ENCODE measurements at places on chromosomes 3 and 15. TPM values are rescaled to one million over a fixed set of nuclear protein-coding genes. Genes with fewer than 3 reads are reported as not detected.

- no peak overlapping the region for H3K27ac ChIP-seq
- H3K27me3 ChIP-seq, result no peaks in the 10 kb centered on the region
- no peaks in the 10 kb centered on the region for H3K36me3 ChIP-seq
- no peaks in the 10 kb centered on the region for H3K4me1 ChIP-seq
- no peak overlapping the region for H3K4me3 ChIP-seq
Observed at GRCh38 chr3:110362751-110363150, 708.9 kb upstream of the NECTIN3 start.

- H3K4me1 ChIP-seq, result no peaks in the 10 kb centered on the region
- no peak for DNase-seq
- no peaks in the 10 kb centered on the region for H3K27me3 ChIP-seq
- H3K4me3 ChIP-seq, result no peak overlapping the region
- peaks cover 12% of the 10 kb centered on the region for H3K36me3 ChIP-seq
Observed at GRCh38 chr15:44385344-44385942, 42.0 kb upstream of the CTDSPL2 start.

- no peaks in the 10 kb centered on the region for H3K4me1 ChIP-seq
- H3K36me3 ChIP-seq, result peaks cover 6% of the 10 kb centered on the region
- H3K4me3 ChIP-seq, result no peak overlapping the region
- H3K27me3 ChIP-seq, result no peaks in the 10 kb centered on the region
- no peak overlapping the region for H3K27ac ChIP-seq
Observed at GRCh38 chr3:132637590-132637989, 22.0 kb downstream of the ACAD11 start.

DNA sequence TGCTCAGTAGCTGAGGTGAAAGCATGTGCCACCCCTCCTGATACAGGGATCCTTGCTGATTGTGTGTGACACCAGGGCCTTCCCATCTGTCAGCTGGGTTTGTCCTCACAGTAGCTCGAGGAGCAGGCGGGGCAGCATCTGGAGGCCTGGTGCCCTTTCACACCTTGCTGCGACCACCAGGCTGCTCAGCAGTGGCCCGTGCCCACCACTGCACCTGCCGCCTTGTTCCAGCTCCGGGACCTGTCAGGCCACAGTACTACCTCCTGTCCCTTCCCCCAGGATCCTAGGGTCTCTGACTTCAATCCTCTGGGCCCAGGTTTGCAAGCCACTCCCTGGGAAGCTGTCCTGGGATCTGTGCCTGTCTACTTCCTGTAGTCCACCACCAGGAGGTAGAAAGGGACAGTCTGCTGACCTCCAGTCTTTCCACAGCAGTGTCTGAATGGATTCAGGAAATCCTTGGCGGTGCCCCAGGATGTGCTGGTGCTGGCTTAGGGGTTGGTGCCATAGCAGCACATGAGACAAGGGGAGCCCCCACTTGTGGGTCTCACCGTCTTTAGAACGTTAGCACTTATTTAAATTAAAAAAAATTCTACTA, 27.5 kb downstream of the APBA2 start:
- DNase-seq, result peak; percentile 54
- H3K36me3 ChIP-seq, result no peaks in the 10 kb centered on the region
- no peak overlapping the region for H3K4me3 ChIP-seq
- H3K27ac ChIP-seq, result no peak overlapping the region
- no peaks in the 10 kb centered on the region for H3K4me1 ChIP-seq

DNA sequence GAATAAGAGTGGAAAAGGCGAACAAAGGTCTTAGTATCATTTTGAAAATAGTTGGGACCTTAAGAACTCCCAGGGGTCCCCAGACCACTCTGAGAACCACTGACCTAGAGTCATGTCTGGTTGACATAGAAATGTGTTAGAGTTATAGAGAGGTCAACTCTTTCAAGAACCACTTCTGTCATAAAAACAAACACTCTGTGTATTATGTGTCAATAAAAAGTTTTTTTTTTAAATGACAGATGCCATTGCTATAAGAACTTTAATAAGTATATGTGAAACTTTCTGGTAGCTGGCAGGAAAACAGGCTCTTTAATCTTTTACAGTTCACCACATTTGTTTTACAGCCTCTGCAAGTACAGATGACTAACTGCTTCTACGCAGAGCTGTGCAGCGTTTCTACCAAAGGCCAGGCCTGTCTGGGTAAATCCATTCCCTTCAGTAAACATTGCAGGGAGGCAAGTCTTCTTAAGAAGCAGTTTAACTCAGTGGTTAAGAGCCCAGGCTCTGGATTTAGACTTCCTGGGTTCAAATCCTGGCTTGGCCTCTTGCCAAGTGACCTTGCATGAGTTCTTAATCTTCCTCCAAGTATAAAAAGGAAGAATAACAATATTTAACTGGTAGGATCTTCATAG, 56.6 kb downstream of the RFTN1 start:
- no peaks in the 10 kb centered on the region for H3K36me3 ChIP-seq
- no peak for DNase-seq
- H3K27me3 ChIP-seq, result no peaks in the 10 kb centered on the region
- no peak overlapping the region for H3K4me3 ChIP-seq

- H3K27ac ChIP-seq, result no peak overlapping the region
- no peaks in the 10 kb centered on the region for H3K27me3 ChIP-seq
- H3K36me3 ChIP-seq, result no peaks in the 10 kb centered on the region
- DNase-seq, result no peak
Observed at GRCh38 chr3:82196645-82197044, 435.2 kb upstream of the GBE1 start.

GRCh38 chr15:40252438-40253166, 13.7 kb downstream of the PAK6 start:
- H3K27ac ChIP-seq, result no peak overlapping the region
- DNase-seq, result peak; percentile 84
- no peaks in the 10 kb centered on the region for H3K4me1 ChIP-seq
- peaks cover 67% of the 10 kb centered on the region for H3K27me3 ChIP-seq
- H3K36me3 ChIP-seq, result no peaks in the 10 kb centered on the region

DNA sequence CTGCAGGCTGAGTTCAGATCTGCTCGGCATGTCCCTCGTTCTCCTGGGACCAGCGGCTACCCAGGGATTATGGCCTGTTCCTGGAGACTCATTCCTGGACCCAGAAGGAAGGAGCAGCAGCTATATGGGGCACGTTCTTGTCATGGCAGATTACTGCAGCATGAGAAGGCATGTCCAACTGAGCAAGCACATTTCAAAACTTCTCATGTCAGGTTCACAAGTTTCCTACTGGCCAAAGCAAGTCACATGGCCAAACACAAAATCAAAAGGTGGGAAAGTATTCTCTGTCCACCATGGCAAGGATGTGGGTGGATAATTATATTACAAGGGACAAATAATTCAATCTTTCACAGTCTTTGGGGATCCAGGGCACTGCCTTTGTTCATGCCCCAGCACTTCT, 71.9 kb upstream of the C15orf39 start:
- no peaks in the 10 kb centered on the region for H3K4me1 ChIP-seq
- DNase-seq, result peak; percentile 38

- H3K4me1 ChIP-seq, result no peaks in the 10 kb centered on the region
- DNase-seq, result no peak
- H3K27ac ChIP-seq, result no peak overlapping the region
- no peaks in the 10 kb centered on the region for H3K27me3 ChIP-seq
- no peaks in the 10 kb centered on the region for H3K36me3 ChIP-seq
Observed at GRCh38 chr15:60563539-60564404, 84.8 kb upstream of the ICE2 start.

DNA sequence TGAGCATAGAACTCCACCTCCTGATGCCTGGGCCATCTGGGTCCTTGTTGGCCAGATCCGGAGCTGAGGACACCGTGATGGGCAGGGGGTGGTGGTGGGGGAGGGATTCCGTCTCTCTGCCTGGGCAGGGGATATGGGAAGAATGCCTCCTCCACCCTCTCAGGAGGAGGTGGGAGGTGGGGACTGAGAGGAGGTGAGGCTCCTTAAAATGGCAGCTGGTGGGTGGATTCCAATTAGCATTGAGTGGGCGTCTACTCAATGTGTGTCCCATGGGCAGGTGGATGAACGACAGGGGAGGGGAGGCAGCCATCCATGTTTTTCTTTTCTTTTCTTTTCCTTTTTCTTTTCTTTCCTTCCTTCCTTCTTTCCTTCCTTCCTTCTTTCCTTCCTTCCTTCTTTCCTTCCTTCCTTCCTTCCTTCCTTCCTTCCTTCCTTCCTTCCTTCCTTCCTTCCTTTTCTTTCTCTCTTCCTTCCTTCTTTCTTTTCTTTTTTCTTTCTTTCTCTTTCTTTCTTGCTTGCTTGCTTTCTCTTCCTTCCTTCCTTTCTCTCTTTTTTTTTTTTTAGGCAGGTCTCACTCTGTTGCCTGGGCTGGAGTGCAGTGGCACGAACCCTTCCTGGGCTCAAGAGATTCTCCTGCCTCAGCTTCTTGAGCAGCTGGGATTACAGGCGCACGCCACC, 5.0 kb downstream of the SLC28A1 start:
- H3K4me1 ChIP-seq, result no peaks in the 10 kb centered on the region
- no peak overlapping the region for H3K27ac ChIP-seq
- no peaks in the 10 kb centered on the region for H3K36me3 ChIP-seq
- H3K4me3 ChIP-seq, result no peak overlapping the region
- no peaks in the 10 kb centered on the region for H3K27me3 ChIP-seq
- no peak for DNase-seq

- H3K27me3 ChIP-seq, result no peaks in the 10 kb centered on the region
- no peak overlapping the region for H3K4me3 ChIP-seq
- DNase-seq, result no peak
- H3K27ac ChIP-seq, result no peak overlapping the region
- no peaks in the 10 kb centered on the region for H3K4me1 ChIP-seq
- H3K36me3 ChIP-seq, result no peaks in the 10 kb centered on the region
Observed at GRCh38 chr3:147195887-147196286, 210.5 kb downstream of the ZIC4 start.

GRCh38 chr3:22982981-22983587, 220.0 kb upstream of the UBE2E2 start:
- H3K27ac ChIP-seq, result no peak overlapping the region
- H3K4me3 ChIP-seq, result no peak overlapping the region
- no peaks in the 10 kb centered on the region for H3K27me3 ChIP-seq

DNA sequence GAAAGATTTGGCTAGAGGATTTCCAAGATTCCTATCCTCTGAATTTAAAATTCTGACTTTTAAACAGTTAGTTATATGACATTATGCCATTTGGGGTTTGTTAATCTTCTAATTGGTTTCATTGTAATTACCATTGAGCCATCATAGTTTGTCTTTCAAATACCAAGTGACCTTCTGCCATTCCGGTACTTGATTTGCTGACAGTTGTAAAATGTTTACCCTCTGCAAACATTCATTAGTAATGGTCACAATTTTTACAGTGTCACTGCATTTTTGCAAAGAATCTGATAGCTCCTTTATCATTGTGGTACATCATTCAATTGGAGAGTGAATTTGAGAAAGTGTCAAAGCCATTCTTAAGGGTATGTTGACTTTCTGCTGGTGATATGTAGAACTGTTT, 645.0 kb upstream of the TBL1XR1 start:
- no peaks in the 10 kb centered on the region for H3K36me3 ChIP-seq
- H3K4me1 ChIP-seq, result no peaks in the 10 kb centered on the region
- no peak overlapping the region for H3K4me3 ChIP-seq
- DNase-seq, result no peak

The GUCA1C gene
- total RNA-seq, result not detected

The ARPP21 gene
- 0.68 TPM for total RNA-seq

The UTS2B gene
- total RNA-seq, result not detected

The MCF2L2 gene
- 205 TPM for total RNA-seq

The MAGI1 gene
- 38.6 TPM for total RNA-seq

The TMEM40 gene
- total RNA-seq, result not detected

The NANOGP8 gene
- total RNA-seq, result 56.8 TPM

The P4HTM gene
- total RNA-seq, result 16.2 TPM

The SLC22A14 gene
- total RNA-seq, result 0.20 TPM

The SLC9A9 gene
- total RNA-seq, result 1.3 TPM

The SCAMP5 gene
- 33.5 TPM for total RNA-seq

The COL8A1 gene
- 1.8 TPM for total RNA-seq

Data from endodermal cell (in vitro differentiated cells).